Stimulated activated CD4-positive, alpha-beta T cell treated with anti-CD3 and anti-CD28 coated beads, Interleukin-1b, Interleukin-23, amount 100 ng/mL, for 4 hours (primary cell): ENCODE measurements at places on chromosomes 5 and 9.

DNA sequence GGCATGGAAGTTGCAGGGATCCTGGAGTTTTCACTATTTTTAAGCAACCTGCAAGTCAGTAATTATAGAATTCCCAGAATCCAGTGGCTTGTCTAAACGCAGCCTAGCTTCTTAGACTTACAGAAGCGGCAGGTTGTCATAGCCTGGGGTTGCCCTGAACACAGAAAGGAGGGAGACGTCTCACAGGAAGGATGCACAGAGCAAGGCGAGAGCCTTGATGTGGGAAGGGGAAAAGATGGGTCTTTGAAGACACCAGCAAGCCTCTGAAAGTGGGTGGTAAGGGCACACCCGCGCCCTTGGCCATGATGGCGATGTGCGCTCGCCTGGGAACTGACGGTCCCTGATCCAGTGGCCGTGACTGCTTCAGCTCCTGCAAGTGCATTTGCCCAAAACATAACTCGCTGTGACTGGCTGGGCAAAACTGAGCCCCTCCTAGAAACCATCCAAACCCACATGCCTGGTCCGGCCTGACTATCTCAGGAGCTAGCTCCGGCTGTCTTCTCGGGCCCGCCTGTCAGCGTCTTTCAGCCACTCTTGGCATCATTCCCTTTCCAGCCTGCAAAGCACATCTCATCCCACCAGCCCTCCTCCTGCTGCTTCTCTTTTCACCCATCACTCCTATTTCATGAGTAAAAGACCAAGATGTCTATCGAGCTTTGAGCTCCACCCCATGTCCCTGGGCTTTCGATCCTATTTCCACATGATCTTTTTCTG, 17.1 kb downstream of the FBP1 start:
- DNase-seq = no peak

GRCh38 chr9:109771796-109772531, 8.0 kb upstream of the PALM2AKAP2 start:
- DNase-seq = no peak

GRCh38 chr5:173744551-173744950, 128.1 kb upstream of the BOD1 start:
- DNase-seq = no peak

- DNase-seq = no peak
Observed at GRCh38 chr9:21510806-21511205, 28.7 kb upstream of the IFNE start.

GRCh38 chr5:124732428-124733328, 13.8 kb downstream of the ZNF608 start:
- no peak for DNase-seq

GRCh38 chr9:122057211-122057610, 35.9 kb downstream of the TTLL11 start:
- no peak for DNase-seq

DNA sequence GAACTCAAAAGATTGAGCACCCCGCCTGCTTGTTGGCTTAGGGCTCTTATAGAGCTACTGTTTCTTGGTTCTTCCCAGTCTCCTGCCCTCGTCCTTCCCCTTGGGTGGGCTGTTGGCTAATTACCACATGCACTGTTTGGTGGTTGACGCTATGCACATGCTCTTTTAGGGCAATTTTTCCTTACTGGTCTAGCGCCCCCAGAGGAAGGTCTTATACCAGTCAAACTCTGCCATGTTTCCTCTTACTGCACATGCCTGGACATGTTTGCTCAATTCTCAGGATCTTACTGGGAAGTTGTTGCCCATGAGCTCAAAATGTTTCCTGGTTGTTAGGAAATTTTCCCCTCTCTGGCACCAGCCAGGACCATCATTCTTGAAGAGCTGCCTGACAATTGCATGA, 101.9 kb downstream of the SLC28A3 start:
- no peak for DNase-seq

- DNase-seq = no peak
Observed at GRCh38 chr5:151461312-151461711, 13.9 kb downstream of the SLC36A1 start.

- DNase-seq = no peak
Observed at GRCh38 chr9:127912882-127913281, 4.0 kb downstream of the ST6GALNAC4 start.

- DNase-seq = no peak
Observed at GRCh38 chr9:124663046-124663961, 107.8 kb downstream of the NR6A1 start.

DNA sequence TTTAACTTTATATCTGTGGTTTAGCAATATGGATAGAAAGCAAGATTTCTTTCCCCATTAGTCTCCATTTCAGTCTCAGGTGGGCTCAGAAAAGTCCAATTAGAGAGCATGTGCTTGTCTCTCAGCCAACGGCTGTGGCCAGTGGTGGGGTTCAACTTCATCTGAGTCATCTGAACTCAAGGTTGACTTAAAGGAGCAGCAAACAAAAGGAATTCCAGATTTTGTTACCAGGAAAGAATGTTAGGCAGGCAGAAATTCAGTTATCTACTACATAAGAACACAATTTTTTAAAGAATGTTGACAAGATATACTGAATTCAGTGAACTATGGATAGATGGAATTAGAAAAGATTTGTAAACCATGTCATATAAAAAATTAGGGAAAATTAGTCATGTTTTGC, 784.1 kb downstream of the MAT2B start:
- no peak for DNase-seq

DNA sequence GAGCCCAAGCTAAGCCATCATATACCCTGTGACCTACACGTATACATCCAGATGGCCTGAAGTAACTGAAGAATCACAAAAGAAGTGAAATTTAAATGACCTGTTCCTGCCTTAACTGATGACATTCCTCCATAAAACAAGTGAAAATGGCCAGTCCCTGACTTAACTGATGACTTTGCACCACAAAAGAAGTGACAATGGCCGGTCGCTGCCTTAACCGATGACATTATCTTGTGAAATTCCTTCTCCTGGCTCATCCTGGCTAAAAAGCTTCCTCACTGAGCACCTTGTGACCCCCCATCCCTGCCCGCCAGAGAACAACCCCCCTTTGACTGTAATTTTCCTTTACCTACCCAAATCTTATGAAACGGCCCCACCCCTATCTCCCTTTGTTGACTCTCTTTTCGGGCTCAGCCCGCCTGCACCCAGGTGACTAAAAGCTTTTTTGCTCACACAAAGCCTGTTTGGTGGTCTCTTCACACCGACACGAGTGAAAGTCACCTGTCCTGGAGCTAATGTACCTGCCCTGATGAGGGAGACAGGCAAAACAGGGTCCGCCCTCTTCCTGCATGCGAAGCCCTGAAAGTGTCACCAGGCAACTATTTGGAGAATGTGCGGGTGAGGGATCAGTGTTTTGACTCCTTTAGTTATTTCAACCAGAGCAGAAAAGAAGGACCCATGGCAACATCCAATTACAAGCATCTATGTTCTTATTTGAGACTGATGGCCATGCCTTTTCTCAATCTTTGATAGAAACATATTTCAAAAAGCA, 266.1 kb downstream of the SMARCA2 start:
- DNase-seq = no peak

DNA sequence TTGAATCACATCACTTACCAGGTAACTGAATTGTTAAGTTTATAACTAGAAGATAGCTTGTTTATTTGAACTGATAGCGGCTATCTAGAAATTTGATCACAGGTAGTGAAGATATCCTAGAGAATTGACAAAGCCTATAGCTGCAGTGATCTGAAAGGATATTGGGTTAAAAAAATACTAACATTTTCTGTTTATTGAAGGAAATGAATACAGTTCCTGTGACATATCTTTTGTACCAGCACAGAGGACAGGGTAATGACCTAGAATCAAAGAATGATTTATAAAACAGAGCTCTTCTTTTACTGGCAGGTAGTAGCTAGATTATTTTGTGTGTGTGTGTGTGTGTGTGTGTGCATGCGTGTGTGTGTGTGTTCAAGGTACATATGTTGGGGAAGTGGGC, 94.8 kb downstream of the RAB3C start:
- DNase-seq = no peak

DNA sequence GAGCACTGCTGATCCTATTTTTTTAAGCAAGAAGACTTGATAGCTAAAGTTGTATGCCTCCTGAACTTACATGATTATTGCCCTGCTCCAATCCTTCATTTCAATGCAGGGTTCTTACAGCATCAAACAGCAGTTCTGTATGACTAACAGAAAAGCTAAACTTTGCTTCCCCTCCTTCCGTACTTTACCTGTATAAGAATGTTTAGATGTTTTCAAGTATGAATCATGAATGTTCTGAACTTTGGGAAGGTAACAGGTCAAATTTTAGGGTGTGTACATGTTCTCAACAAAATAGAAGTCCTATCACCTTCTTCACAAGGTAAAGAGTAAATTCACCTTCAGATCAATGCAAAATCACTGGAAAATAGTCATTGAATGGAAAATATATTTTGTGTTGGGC, 972.6 kb upstream of the SEMA6A start:
- DNase-seq = no peak

DNA sequence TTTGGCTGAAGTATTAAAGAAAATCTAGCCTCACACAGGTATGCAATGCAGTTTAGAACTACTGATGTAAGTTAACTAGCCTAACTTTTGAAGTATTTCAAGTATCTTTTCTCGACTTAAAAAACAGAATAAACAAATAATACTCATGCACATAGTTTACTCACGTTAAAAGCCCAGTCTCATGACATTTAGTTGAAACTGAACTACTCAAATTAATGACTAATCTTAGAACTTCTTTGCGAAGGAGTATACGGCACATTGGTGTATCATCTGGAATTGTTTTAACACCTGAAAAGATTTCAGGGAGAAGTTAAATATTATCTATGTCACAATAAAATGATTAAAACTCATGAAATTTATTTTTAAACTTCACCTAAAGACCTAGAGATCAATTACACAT, 98.5 kb downstream of the OSMR start:
- DNase-seq = no peak

GRCh38 chr5:173395257-173395932, 67.2 kb upstream of the STC2 start:
- DNase-seq = no peak

DNA sequence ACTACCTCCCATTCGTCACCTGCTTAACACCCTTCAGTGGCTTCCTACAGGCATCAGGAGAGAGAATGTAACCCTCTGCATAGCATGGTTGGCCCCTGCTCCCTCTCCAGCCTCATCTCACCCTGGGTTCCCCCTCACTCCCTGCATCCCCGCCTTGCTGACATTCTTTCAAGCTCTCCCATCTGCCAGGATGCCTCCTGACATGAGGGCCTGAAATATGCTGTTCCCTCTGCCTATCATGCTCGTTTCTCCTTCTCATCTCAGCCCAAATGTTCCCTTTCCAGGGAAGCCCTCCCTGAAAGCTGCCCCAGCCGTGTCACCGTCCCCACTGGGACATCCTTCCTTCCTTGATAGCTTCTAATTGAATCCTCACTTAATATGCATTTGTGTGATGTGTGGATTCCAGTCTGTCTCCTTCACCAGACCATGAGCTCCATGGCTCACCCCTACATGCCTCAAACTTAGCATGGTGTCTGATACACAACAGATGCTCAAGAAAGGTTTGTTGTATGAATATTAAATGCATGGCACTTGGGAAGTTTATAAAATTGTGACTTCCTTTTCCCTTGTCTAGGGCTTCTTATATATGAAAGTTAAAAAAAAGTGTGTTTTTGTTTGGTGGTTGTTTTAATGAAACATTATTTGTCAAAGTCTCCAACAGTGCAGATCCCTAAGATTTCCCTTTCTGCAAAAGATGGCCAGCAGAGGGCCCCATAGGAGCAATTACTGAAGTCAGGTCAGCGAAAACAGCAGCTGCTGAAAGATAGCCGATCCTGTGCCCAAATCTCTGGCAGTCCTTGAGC, 7.3 kb upstream of the C5orf58 start:
- DNase-seq = peak; percentile 65

GRCh38 chr5:109947667-109948066, 257.9 kb downstream of the MAN2A1 start:
- DNase-seq = no peak

- DNase-seq = no peak
Observed at GRCh38 chr5:36041537-36041845, 25.2 kb downstream of the UGT3A2 start.

DNA sequence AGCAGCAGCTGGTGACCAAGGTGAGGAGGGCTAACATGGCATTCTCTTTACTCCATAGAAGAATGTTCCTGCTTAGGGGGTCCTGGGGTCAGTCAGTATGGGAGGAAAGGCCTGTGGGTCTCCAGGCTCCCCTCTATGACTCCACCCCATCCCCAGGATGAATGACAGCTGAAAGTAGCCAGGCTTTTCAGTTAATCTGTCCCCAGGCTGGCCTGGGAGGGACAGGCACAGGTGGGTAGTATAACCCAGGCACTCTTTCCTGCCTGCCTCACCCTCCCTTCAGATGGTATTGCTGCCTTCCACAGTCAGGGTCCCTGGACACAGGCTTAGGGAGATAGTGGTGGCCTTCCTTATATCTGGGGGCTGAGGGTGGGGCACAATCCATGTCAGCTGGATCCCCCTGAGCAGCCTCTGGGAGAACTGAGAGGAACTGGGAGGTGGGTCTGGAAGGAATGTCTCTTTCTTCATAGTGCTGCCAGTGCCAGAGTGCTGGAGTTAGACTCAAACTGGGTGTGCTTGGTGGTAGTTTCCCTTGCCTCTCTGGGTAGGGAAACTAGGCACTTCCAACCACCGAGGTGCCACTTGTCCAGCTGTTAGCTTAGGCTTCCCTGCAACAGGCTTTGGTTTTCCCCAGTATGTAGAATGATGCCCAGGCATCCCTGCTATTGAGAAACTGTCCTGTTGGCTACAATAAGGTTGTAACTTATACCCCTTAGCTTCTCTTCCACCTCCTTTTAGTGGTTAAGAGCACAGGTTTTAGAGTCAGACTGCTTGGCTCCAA, 27.8 kb downstream of the LARP1 start:
- no peak for DNase-seq

- DNase-seq = peak; percentile 18
Observed at GRCh38 chr5:110086658-110087388, 397.1 kb downstream of the MAN2A1 start.

DNA sequence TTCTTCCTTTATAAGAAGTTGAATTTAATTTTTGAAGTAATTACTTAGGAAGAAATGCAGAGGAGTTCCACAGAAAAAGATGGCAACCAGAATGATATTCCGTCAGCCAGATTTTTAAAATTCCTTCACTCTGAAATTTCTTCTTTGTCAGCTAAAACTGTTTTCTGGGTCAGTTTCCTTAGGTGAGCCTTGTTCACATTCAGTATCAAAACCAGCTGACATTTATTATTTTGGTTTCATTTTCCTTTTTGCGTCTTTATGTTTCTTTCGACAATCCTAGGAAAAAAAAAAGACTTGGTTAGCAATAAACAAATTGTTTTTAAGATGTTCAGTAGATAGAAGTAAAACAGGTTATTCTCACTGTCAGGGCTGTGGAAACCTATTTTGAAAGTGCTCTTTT, 4.1 kb upstream of the IARS1 start:
- DNase-seq = no peak

DNA sequence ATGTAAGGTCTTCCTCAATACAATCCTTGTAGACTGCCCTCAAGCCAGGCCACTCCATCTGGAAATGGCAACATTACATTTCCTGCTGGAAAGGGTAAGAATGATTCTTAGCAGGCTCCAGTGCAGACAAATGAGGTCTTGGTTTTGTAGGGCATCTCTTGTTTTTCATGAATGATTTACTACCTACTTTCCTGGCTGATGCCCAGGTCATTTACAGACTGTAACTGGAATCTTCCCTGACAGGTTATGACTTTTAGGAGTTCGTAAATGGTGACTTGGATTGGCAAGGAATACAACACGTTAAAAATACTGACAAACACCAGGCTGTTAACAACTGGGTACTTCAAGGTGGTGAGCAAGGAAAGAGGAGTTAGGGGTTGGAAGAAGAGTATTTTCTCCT, 510.5 kb upstream of the TNC start:
- DNase-seq = no peak

- no peak for DNase-seq
Observed at GRCh38 chr9:98536542-98537173, 172.1 kb downstream of the GABBR2 start.
